Hepatocyte (in vitro differentiated cells): ENCODE measurements at places on chromosomes 7 and 10. TPM values are rescaled to one million over a fixed set of nuclear protein-coding genes. Genes with fewer than 3 reads are reported as not detected.

The RET gene
- 0.44 and 0.50 TPM in 2 replicates for total RNA-seq

- no peak overlapping the region for H3K4me3 ChIP-seq
- H3K4me1 ChIP-seq, result no peaks in the 10 kb centered on the region
- no peaks in the 10 kb centered on the region for H3K36me3 ChIP-seq
- no peak overlapping the region for H3K27ac ChIP-seq
- no peak for DNase-seq
These were observed 357.2 kb downstream of the SH2D4B start for GRCh38 chr10:80894797-80895467.

DNA sequence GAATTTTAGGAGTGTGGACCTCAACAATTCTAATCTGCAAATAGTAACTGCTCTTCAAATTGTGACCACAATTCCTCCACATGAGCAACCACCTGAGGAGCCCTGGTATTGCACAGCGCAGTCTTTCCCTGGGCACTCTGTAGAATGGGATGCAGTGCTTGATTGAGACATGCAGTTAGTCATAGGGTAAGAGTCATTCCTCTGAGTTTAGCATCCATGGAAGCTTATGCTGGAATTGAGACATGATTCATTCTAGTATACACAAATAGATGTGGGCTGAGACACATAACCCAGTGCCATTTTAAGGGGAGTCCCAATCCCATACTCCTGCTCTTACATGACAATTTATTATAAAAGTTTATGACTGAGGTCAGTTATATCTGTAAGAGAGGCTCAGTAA is 582.3 kb upstream of the CNTNAP2 start:
- H3K36me3 ChIP-seq, result no peaks in the 10 kb centered on the region
- no peaks in the 10 kb centered on the region for H3K27me3 ChIP-seq
- no peak overlapping the region for H3K4me3 ChIP-seq
- no peaks in the 10 kb centered on the region for H3K4me1 ChIP-seq

DNA sequence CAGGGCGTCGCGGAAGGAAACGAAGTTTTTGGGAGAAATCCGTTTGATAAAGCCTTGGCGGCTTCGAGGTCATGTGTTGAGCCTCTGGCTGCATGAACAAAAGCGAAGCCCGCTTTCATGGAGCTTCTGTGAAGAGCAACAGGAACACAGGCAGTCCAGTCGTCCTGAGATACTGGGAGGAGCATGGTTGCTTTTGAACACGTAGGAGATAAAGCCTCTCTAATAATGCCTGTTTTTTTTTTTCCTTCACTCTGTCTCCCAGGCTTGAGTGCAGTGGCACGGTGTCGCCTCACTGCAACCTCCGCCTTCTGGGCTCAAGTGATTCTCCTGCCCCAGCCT is 473 bp upstream of the ZNF32 start:
- peaks cover 8% of the 10 kb centered on the region for H3K4me1 ChIP-seq
- peaks cover 6% of the 10 kb centered on the region for H3K36me3 ChIP-seq
- no peaks in the 10 kb centered on the region for H3K27me3 ChIP-seq

DNA sequence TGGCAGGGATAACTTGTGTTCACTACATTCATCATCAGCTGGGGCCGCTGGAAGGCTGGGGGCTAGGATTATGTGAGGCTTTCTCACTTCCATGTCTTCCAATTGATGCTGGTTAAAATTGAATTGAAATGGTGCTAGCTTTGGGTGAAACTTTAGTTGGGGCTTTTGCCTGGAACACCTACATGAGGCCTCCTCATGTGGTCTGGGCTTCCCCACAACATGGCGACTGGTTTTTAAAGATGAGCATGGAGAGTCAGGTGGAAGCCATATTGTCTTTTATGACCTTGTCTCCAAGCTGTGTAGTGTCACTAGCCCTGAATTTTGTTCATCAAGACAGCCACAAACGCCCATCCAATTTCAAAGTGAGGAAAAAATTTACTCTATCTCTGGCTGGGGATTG is 1033.9 kb downstream of the TYW1 start:
- H3K27me3 ChIP-seq, result no peaks in the 10 kb centered on the region
- no peaks in the 10 kb centered on the region for H3K4me1 ChIP-seq
- H3K27ac ChIP-seq, result no peak overlapping the region

GRCh38 chr7:150912427-150912826 is 60.1 kb downstream of the AOC1 start:
- H3K36me3 ChIP-seq, result no peaks in the 10 kb centered on the region
- no peak for DNase-seq
- H3K4me3 ChIP-seq, result no peak overlapping the region
- H3K27me3 ChIP-seq, result peaks cover 21% of the 10 kb centered on the region

DNA sequence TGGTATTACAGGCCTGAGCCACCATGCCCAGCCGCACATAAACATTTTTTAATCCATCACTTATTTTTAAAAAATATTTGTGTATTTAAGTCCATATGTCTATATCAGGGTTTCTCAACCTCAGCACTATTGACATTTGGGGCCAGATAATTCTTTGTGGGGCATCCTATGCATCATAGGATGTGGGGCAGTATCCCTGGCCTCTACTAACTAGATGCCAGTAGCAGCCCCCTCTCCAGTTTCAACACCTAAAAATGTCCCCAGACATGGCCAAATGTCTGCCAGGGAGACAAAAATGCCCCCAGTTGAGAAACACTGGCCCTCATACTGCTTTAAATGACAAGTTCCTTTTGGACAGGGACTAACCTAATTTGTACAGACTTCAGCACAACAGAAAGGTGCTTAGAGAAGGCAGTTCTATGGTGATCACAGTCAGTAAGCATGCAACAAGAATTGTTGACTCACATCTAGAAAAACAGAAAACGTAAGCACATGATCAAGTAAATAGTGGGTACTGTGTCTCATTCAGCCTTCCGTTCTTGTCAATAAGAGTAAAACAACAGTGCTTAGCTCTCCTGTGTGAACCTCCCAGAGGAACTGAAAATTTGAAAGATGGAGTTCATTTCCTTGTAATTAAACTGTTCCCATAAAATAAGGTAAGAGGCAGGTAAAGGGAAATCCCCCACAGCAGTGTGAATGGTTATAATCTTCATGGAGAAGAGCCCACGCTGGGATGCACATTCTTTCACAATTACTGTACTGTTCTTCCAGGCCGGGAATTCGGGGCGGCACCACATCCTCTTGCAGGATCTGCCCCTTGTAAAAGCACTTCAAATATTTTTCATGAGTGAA is 17.3 kb upstream of the ADRB1 start:
- no peaks in the 10 kb centered on the region for H3K4me1 ChIP-seq
- DNase-seq, result peak; percentile 31
- peak overlapping the region; percentile 50 for H3K27ac ChIP-seq
- no peaks in the 10 kb centered on the region for H3K36me3 ChIP-seq
- H3K4me3 ChIP-seq, result no peak overlapping the region

The EGFR gene
- 40.6 and 51.0 TPM in 2 replicates for total RNA-seq

- H3K36me3 ChIP-seq, result no peaks in the 10 kb centered on the region
- H3K4me1 ChIP-seq, result peaks cover 31% of the 10 kb centered on the region
- peak overlapping the region; percentile 96 for H3K27ac ChIP-seq
- H3K27me3 ChIP-seq, result peaks cover 92% of the 10 kb centered on the region
- no peak for DNase-seq
These were observed 4.9 kb upstream of the HOXA10 start for GRCh38 chr7:27179030-27179429.

GRCh38 chr10:90526721-90527120 is 331.1 kb downstream of the HTR7 start:
- H3K27ac ChIP-seq, result no peak overlapping the region
- H3K4me3 ChIP-seq, result no peak overlapping the region
- H3K4me1 ChIP-seq, result no peaks in the 10 kb centered on the region
- DNase-seq, result no peak
- H3K36me3 ChIP-seq, result no peaks in the 10 kb centered on the region
